ENCODE measurements at places on chromosomes 5 and 9. TPM values are rescaled to one million over a fixed set of nuclear protein-coding genes. Genes with fewer than 3 reads are reported as not detected.

Gene PLPPR1
- total RNA-seq: not detected

Gene TNPO1
- 166 TPM for total RNA-seq

DNA sequence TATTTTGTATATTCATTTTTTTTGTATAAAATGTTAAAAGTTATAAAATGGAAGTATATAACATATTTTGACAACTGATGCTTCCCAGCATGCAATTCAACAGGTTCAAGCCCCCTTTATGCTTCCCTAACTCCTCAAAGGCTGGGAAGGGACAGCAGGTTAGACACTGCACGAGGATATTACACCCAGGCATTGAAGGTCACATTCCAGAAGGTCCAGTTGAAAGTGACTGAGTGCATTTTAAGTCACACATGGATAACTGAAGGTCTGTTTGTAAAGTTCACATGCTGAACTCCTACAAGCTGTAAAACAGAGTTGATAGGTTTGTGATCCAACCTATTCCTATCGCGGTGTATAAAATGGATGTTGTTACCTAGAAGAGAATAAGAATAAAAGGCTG, 13.6 kb downstream of the PRXL2C start:
- DNase-seq: no peak

DNA sequence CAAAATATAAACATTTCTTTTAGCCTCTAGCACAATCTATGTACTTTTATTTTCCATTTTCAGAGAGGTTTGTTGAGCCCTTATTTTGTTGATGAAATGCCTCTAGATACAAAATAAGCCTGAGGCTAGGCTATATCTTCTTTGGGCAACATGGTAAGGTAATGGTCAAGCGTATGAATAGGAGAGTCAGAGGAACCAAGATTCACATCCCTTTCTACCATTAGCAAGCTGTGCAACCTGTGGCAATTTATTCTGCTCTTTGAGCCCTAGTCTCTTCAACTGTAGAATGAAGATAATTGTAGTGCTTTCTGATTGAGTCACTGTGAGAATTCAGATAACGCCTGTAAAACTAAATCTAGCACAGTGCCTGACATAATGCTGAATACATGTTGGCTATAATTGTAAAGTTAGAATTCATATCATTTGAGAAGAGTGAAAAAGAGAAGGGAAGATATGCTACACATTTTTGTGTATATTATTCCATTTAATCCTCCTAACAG, 412.5 kb downstream of the CCDC171 start:
- DNase-seq: no peak

GRCh38 chr9:127418037-127418471, 6.1 kb upstream of the ZNF79 start:
- peak; percentile 34 for DNase-seq

DNA sequence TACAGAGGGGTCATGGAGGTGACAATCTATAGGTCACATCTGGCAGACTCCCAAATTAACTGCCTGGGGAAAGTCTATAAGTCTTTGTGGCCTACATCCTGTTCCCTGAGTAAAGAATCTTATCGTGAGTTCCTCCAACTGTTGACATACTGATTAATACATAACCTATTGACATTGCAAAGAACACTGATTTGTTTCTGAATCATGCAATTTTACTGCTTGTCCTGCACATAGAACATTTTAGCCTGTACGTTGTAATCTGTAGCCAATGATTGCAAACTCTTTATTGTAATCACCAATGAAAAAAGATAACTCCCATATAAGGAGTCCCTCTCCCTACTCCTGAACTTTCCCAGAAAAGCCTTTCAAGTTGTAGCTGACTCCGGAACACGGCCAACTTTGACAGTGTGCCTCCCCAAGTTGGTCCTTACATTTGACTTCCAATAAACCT, 18.8 kb upstream of the OR2K2 start:
- DNase-seq: no peak

GRCh38 chr9:134046894-134047681, 20.7 kb downstream of the BRD3 start:
- DNase-seq: no peak

- peak; percentile 24 for DNase-seq
Measured at GRCh38 chr9:136531904-136532798, 13.7 kb downstream of the NOTCH1 start.

- no peak for DNase-seq
Measured at GRCh38 chr9:34688329-34689115, 2.6 kb downstream of the CCL19 start.

GRCh38 chr5:173394701-173395100, 66.5 kb upstream of the STC2 start:
- DNase-seq: no peak

DNA sequence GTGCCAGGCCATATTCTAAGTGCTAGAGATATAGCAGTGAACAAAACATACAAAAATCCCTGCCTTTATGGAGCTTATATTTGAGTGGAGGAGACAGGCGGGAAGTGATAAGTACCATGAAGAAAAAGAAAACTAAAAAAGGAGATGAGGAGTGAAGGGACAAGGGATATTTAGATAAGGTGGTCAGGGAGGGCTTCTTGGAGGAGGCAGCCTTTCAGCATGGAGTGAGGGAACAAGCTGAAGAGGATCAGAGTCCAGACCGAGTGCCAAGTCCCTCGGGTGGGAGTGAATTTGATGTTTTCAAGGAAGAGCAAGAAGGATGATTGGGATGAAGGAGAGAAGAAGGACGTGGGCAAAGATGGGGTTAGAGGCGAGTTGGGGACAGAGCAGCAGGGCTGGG, 190.5 kb downstream of the FSTL4 start:
- DNase-seq: no peak

DNA sequence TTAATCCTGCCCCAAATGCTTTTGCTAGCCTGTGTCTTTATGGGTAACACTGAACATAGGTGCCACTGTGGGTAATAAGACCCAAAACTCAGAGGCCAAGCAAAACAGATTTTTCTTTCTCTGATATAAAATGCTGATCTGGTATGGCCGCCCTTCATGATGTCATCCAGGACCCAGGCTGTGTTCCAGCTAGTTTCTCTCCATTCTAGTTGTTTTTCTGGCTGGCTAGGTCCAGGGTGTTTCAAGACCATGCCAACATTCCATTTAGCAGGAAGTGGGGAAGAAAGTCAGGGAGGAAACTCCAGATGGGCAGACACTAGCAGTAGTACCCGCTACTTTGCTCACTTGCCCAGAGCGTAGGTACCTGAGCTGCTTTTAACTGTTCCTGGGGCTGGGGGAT, 183.9 kb upstream of the OTULINL start:
- no peak for DNase-seq

- no peak for DNase-seq
Measured at GRCh38 chr5:82257729-82258128, 20.4 kb downstream of the RPS23 start.

Measured in activated T-cell treated with anti-CD3 and anti-CD28 coated beads, Interleukin-2, amount 50 U/mL, for 4 hours (primary cell).